CD4-positive, alpha-beta T cell treated with Interleukin-1 beta for 1 hour (primary cell): ENCODE measurements at places on chromosomes 2 and 18.

DNA sequence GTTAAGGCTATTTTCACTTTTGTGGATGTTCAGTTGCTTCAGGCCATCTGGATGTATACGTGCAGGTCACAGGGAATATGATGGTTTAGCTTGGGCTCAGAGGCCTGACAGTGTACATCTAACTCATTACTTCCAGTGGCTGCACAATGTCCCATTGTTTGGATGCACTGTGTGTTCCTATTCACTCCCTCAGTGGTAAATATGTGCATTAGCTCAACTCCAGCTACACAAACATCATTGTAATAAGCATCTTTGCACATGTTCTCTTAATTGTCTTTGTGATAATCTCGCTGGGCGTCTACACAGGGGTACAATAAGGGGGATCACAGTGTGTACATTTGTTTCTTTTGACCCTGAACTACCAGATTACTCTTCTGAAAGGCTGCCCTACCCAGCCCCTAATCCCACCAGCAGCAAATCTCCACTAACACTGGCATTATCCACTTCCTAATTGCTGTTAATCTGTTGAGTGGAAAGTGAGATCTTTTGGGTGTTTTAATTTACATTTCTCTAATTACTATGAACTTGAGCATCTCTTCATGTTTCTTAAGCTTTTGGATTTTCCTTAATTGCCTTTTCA is 56.1 kb upstream of the POLE4 start:
- no peak for DNase-seq

DNA sequence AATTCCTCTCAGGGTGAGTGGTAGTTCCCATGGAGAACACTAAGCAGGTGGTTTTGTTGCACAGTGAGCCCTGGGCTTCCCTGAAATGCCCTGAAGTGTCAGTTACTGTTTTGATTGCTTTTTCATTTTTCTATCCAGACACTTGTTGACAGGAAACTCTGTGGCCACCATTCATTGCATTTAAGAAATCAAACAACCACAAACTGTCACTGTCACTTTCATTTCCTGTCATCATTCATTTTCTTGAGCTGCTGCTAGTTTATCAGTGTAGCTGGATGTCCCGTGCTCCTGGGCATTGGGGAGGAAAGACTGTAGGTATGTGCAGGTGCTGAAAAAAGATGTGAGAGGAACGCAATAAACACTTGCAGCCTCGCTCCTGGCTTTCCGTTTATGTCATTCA is 891.6 kb upstream of the ZEB2 start:
- DNase-seq, result peak; percentile 12

DNA sequence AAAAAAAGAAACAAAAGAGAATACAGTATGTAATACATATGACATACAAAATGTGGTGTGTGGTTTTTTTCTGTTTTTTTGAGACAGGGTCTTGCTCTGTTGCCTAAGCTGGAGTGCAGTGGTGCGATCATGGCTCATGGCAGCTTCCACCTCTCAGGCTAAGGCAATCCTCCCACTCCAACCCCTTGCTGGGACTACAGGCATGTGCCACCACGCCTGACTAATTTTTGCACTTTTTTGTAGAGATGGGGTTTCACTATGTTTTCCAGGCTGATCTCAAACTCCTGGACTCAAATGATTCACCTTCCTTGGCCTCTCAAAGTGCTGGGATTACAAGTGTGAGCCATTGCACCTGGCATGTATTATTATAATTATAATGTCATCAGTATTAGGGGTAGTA is 38.9 kb downstream of the DHX57 start:
- DNase-seq, result no peak

DNA sequence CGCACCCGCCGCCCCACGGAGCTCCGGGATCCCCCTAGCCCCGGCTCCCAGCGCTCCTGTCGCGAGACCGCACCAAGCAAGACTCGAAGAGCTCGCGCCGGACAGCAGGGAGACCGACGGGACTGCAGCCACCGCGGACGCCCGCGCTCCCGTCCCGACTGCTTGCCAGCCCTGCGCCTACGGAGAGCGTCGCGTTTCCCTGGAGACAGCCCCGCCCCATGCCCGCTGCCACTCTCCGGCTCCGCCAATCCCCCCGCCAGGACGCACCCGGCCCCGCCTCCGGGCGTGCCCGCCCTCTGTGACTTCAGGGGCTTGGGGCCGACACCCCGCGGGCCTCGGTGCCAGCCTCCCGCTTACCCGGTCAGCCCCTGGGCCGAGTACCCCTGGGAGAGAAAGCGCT is at the start of gene ANKMY1:
ANKMY1 (minus strand) TSS at position 181 of the 400 bp plus-strand sequence. CDS start 653 bp downstream, outside the sequence.
- DNase-seq, result peak; percentile 69

DNA sequence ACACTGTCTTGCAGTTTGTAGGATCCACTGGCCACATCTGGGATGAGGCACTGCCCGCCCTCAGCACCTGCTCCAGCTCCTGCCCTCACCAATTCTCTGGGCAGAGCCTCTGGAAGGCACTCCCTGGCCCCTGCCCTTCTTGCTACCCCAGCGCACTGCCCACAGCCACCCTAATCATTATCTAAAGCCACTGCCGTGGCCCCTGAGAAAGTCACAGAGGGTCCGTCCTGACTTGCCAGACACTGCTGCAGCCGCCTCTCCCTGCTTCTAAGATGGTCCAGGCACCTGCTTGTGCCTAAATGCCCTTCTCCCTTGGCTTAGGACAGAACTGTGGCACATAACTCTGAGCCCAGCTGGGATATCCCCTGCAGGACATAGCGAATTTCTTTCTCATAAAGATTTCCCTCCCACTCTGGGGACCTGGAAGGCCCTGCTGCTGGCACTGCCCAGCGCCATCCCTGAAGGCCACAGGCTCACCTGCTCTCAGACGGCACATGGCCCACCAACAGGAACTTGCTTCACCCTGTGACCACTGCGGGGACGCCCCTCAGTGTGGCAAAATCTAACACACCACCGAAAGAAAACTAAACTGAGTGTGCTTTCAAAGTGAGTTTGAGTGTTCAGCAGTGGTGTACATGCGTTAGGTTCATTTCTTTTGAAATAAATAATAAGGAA is 244.9 kb downstream of the HDAC4 start:
- DNase-seq, result no peak

DNA sequence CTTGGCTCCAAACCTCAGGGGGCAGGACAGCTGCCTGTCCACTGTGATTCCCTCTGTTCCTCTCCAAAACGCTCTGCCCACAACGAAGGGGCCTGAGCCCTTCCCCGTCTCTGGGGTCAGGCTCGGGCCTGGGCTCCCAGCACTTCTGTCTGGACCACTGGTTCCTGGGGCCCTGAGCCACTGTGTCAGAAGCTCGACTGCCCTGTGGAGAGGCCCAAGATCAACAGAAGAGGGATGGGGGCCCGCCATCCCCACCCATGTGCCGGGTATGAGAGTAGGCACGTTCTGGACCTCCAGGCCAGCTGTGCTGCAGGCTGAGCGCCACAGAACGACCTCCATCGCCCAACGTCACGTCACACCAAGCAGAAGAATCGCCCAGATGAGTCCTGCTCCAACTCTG is 119.9 kb upstream of the HS6ST1 start:
- no peak for DNase-seq
